Activated CD4-positive, alpha-beta T cell treated with anti-CD3 and anti-CD28 coated beads, Interleukin-2, amount 50 U/mL, for 1 hour (primary cell): ENCODE measurements at places on chromosomes 3 and 15.
A peak's percentile ranks its signal among the peaks of the same experiment; 100 is the strongest.

DNA sequence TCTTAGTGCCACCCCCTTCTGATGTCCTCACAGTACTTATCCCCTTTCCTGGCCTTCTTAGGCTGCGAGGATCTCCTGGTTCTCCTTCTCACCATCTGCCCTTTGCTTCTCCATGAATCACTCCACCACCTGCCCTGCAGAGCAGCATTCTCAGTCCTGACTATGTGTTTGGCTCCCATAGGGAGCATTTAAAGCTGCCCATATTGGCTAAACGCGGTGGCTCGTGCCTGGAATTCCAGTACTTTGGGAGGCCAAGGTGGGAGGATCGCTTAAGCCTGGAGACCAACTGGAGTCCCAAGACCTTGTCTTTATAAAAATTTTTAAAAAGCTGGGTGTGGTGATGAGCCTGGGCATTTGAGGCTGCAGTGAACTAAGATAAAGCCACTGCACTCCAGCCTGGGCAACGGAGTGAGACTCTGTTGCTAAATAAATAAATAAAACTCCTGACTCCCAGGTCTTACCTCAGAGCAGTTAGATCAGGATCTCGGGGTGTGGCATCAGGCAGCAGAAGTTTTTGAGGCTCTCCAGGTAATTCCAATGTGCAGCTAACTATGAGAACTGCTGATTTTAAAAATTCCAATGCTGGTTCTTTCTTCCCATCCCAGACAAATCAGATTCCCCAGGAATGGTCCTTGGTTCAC is 36.2 kb upstream of the TLE3 start:
- no peak for DNase-seq

- DNase-seq: peak; percentile 85
Observed at GRCh38 chr3:48435774-48436476, 4.0 kb downstream of the CCDC51 start.

GRCh38 chr15:85383470-85384148 is 3.2 kb downstream of the AKAP13 start:
- no peak for DNase-seq

DNA sequence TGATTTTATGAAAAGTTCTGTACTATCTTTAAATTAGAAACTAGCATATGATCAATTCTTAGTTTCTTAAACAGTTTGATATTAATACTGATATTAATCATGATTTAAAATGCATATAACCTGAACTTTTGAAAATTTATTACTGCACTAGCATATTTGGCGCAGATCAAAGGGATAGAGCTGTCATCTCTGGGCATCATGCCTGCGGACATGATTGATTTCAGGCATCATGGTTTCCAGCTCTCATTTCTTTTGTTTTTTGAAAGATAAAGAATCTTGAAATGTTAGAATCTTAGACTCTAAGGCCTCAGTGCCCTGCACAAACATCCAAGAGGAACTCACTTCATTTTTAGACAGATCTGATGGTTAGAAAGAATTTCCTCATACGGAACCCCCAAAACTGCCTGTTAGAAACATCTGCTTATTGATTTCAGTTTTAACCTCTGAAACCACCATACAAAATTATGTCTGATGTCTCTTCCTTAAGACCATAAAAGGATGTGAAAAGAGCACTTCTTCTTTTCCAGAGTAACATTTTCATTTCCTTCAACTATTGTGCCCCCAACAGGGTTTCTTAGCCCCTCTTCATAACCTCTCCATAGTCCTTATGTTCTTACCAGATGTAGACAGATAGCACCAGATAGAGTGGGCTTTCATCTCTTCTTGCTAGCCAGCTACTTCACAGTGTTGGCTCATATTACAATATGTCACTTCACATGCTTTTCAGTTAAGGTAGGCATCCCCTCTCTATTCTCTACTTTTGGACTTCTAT is 110.8 kb downstream of the BBX start:
- DNase-seq: no peak

GRCh38 chr15:89197503-89197971 is 23.8 kb downstream of the RLBP1 start:
- DNase-seq: no peak

- no peak for DNase-seq
Observed at GRCh38 chr3:159944781-159945180, 43.9 kb upstream of the IL12A start.

DNA sequence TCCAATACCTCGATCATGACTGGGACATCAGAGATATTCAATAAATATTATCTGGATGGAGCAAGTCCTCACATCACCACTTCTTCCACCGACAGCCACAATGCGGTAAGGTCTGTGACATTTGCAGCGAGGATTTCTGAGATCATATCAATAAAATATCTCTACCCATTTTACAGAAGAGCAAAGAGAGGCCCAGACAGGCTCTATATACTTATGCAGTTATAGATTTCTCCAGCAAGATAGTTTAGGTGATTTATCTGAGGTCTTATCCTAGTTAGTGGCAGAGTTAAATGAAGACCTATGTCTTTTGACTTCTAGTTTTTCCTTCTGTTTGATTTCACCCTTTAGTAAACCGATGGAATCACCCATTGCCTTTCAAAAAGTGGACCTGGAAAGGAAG is 81.6 kb downstream of the TNIK start:
- no peak for DNase-seq

DNA sequence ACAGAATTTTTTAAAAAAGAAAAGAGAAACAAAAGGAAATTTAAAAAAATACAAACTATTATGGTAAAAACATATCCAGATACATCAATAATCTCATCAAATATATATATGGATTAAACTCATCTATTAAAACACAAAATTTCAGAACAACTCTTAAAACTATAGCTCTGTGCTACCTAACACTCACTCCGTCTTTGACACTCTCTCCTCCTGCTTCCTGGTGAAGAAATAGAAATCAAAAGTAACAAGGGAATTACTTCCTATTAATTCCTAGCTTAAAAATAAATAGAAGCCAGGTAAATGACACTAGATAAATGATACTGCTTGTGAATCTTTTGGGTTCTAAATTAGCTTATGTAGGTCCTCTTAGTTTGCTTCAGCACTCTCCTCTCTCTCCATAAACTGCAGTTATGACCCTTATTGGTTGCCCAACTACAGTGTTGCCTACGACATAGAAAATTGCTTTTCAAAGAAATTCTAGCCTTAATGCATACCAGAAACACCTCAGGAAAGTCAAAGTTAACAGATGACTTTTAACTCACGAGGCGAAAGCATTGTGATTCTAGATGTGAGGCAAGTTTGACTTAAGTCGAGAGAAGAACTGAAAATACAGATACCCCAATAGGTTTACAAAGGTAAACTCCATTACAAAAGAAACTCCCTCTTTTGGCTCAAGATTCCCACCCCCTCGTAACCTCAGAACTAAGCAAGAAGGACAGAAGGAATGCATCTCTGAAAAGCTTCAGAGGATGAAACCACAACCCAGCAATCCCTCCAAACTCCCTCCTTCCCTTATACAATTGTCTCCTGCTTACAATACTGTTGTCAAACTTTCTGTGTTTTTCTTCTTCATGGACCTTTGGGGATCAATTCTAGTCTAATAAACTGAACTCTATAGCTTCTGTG is 394.7 kb downstream of the FGF12 start:
- no peak for DNase-seq

DNA sequence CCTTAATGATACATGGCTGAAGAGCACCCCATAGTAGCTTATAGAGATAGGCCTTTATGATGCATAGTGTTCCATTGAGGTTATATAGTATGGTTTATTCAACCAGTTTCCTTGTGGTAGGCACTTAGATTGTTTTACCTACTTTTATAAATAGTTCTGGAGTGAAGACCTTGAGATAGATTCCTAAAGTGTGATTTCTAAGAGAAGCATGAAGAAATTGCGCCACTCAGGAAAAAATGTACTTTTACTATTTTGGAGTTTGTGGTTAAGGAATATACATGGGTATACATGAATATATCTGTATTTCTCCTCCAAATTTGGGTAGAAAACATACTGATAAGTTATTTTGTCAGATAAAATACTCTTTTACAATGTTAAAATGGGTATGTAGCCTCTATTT is 70.5 kb downstream of the CHD2 start:
- no peak for DNase-seq

DNA sequence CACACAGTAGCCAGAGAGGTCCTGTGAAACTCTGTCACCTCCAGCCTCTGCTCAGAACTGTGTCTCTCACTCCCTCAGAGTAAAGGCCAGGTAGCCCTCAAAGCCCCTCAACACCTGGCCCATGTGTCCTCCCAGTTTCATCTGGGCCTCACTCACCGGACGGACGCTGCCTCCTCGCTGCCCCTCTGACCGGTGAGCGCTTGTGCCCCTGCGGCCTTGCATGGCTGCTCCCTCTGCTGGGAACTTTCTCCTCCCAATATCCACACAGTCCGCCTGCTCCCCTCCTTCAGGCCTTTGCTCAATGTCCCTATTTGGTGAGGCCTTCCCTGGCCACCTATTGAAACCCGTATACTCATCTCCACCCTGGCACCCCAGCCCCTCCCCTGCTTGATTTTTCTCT is 36.8 kb upstream of the TRH start:
- no peak for DNase-seq

DNA sequence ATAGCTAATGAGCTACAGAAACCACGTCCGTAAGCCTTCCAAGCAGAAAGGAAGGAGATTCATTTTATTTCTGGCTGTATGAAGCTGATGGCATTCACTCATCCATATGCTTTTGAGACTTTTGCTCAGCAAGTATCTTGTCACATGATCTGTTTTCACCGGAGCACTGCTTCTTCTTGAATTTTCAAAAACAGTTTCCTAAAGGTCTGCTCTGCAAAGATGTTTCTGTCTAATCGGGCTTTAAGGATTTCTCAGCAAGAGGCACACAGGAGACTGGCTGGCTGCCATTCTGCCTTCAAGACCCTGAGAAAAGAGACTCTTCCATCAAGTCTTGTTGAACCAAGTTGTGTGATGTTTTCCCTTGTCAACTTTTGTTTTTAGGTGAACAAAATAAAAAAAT is 289.6 kb upstream of the LYSMD4 start:
- DNase-seq: no peak

DNA sequence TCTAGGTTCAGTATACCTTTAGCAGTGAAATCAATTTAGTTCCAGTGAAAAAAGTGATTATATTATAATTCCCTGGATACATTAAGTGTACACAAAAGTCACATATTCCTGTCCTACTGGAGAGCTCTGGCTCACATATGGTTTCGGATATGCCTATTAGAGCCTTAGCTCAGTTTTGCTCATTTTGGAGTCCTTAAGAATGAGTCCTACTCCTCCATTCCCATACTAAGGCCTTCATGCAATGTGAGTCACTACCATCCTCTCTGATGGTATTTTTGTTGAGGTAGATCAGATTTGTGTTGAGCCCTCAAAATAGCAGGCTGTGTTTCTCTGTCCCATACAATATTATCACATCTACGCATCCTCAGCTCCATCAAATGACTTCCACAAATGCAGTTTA is 294.2 kb upstream of the COL8A1 start:
- no peak for DNase-seq

DNA sequence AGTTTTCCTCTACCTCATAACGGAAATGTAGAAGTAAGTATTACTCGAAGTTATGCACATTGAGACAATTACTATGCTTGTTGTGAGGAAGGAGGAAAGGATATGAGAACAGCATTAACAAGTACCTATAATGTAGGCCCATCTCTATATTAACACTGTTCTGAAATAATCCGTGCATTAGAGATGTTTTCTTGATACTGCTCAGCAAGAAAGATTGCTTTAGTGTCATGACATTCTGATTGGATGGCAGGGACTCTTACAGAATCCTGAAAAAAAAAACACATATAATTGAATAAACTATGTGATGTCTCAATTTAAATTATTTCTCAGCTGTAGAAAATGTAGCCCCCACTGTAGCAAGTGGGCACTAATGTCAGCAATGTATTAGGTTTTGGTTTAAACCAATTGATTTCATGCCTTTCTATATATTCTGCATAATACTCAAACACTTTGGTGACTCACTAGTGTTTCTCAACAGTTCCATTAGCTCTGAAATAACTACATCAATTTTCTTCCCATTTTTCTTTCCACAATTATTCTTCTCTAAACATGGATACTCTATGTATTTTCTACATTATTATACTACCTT is 598.3 kb upstream of the BCHE start:
- no peak for DNase-seq

DNA sequence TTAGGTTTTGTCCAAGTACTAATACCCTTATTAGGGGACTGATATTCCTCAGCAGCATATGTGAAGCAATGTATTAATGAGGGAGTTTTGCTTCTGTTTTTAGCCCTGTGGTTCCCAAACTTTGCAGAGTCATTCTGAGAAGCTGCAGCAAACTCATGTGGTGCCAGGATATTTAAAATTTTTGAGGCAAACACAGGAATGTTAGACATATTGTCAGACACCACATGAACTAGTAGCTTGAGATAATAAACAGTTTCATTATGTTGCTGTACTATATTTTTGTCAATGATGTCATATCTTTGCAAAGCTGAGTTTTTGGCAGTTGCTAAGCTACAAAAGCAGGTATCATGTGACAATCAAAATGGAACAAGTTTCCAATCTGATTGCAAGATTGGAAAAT is 36.6 kb downstream of the ATP6V1A start:
- DNase-seq: no peak

DNA sequence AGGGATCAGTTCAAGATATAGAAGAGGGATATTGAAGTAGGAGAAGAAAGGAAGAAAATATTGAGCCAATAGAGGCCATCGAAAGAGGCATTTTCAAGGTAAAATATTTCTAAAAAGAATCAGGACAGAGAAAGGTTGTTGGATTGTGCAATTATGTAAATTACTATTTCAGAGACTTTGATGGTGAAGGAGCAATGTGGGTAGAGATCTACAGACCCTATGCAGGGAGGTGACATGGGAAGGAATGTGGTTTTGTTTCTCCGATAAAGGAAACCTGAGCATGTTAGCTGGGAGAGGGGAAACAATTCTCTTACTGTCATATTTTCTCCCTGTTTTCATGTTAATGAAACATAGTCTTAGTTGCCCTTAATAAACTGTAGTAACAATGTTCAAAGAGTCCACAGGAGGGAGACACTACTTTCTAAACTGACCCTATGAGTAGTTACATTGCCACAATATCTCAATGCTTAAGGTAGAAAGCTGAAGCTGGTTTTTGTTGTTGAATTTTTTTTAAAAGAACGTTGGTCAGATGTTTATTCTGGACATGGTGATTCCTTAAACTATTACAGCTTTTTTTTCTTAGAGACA is 133.3 kb downstream of the GRM7 start:
- no peak for DNase-seq

GRCh38 chr15:45585069-45585791 is 1.9 kb upstream of the BLOC1S6 start:
- DNase-seq: no peak

- no peak for DNase-seq
Observed at GRCh38 chr15:95864467-95864886, 466.0 kb upstream of the NR2F2 start.

GRCh38 chr15:70327856-70328678 is 230.3 kb upstream of the TLE3 start:
- DNase-seq: no peak

GRCh38 chr15:93223803-93224202 is 134.8 kb upstream of the RGMA start:
- no peak for DNase-seq

GRCh38 chr3:134708671-134709070 is 57.8 kb upstream of the KY start:
- DNase-seq: no peak
